ENCODE measurements at places on chromosomes 4 and X. TPM values are rescaled to one million over a fixed set of nuclear protein-coding genes. Genes with fewer than 3 reads are reported as not detected.

USO1 gene
- total RNA-seq, result 21.8 TPM

FRMD7 gene
- total RNA-seq, result not detected

PAGE1 gene
- not detected for total RNA-seq

UGT2B11 gene
- not detected for total RNA-seq

CLCN3 gene
- total RNA-seq, result 1.9 TPM

All from MG63 (cell line).